ENCODE measurements at places on chromosomes 3 and 15. TPM values are rescaled to one million over a fixed set of nuclear protein-coding genes. Genes with fewer than 3 reads are reported as not detected.

Gene CACNA2D2
- 6.0 TPM for polyA plus RNA-seq

DNA sequence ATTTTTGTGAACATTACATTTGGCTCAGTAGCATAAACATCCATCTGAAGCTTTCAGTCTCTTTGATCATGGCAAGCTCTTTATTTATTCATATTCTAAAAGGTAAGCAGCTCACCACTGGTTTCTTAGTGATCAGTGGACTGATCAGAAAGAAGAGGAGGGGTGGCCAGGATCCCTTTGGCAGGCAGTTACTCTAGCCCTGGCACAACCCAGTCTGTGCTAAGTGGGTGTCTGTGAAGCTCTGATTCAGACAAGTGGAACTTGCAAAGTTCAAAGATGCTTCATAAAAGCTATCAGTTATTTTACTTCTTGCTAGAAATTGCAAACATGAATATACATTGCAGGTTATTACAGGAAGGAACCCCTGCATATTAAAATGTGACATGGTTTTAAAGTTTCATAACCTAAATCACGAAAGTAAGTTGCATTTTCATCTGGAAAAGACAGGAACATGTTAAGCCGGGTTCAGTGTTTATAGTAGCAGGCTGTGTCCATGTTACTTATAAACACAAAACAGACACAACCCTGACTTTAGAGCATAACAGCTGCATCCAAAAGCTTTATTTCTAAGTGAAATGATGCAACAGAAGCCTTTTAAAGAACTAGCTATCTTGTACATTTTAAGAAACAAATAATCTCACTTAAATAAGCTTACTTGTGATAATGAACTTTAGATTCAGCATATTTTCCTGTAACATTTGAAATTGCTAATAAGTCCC lies 785.3 kb downstream of the MCTP2 start:
- peak; percentile 24 for DNase-seq

DNA sequence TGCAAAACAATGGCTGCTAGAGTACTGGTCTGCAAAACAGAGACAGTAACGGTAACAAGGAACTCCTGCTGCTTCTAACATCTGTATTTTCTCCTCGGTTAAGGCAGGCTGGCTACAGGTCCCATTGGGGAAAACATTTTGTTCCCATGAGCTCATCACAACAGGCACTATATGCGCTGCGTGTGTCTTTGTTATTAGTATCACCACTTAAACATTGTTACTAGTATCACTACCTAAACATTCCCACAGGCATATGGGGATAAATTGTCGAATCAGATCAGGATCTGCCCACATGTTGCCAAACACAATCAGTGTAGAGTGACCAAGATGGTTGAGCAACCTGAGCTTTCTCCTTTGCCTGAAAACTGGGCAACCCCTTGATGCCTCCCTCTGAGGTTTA lies 77.2 kb downstream of the TOP2B start:
- DNase-seq: no peak

- no peak for DNase-seq
These were observed 3.5 kb upstream of the SSR3 start for GRCh38 chr3:156558389-156558788.

GRCh38 chr3:40969341-40969740 lies 230.0 kb upstream of the CTNNB1 start:
- DNase-seq: no peak

DNA sequence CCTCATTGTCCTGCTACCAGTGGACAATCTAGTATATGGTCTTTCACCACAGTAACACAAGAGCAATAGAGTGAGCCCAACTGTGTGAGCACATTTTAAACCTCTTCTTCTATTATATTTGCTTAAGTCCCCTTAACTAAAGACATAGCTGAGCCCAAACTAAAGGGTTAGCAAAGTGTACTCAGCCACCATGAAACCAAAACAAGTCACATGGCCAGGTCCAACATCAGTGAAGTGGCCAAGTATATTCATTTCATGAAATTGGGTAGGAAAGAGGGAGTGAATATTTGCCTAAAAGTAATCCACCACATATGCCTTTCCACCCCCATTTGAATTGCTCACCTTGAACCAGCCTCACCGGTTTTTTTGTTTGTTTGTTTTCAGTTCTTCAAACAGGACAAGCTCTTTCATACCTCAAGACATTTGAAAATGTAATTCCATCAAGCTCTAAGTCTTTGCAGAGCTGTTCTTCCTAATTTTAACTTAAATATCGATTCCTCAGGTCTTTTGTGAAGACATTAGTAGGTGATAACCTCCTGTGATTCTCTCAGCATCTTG lies 327.0 kb upstream of the SEMA6D start:
- no peak for DNase-seq

Gene PRRT3
- polyA plus RNA-seq: 3.6 TPM

DNA sequence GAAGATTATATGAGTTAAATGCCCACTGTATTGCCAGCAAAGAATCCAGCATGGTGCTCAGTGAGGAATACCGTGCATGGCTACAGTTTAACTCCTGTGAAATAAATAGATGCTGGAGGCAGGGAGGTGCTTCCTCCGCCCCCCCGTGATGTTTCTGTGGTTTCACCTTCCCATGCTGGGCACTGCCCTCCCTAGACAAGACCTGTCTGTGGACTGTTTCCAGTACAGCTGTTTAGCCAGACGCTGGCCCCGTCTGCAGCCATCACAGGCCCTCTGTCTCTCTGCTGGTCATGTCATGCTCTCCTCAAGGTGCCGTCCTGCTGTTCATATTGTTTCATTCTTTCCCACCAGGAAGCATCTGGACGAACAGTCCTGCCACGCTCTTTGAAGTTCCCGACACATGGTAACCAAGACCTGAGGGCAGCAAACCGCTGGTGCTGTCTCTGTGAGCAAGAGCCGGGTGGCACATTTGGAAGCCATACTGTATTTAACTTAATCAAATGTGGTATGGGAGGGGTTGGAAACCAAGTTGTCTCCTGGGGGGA lies 31.4 kb downstream of the GOLGA8S start:
- no peak for DNase-seq

GRCh38 chr15:89997079-89997478 lies 4.0 kb upstream of the ZNF710 start:
- no peak for DNase-seq

Gene ISL2
- not detected for polyA plus RNA-seq

DNA sequence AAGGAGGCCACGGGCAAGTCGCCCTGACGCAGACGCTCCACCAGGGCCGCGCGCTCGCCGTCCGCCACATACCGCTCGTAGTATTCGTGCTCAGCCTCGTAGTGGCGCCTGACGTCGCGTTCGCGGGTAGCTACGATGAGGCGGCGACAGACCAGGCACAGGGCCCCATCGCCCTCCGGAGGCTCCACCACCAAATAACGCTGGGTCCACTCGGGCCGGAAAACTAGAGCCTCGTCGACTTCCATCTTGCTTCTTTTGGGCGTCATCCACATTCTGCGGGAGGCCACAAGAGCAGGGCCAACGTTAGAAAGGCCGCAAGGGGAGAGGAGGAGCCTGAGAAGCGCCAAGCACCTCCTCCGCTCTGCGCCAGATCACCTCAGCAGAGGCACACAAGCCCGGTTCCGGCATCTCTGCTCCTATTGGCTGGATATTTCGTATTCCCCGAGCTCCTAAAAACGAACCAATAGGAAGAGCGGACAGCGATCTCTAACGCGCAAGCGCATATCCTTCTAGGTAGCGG lies at the start of gene EPM2AIP1:
Gene EPM2AIP1 (minus strand): TSS at position 326 of the 520 bp plus-strand sequence. CDS start 54 bp downstream, at position 272.
- peak; percentile 99 for DNase-seq

DNA sequence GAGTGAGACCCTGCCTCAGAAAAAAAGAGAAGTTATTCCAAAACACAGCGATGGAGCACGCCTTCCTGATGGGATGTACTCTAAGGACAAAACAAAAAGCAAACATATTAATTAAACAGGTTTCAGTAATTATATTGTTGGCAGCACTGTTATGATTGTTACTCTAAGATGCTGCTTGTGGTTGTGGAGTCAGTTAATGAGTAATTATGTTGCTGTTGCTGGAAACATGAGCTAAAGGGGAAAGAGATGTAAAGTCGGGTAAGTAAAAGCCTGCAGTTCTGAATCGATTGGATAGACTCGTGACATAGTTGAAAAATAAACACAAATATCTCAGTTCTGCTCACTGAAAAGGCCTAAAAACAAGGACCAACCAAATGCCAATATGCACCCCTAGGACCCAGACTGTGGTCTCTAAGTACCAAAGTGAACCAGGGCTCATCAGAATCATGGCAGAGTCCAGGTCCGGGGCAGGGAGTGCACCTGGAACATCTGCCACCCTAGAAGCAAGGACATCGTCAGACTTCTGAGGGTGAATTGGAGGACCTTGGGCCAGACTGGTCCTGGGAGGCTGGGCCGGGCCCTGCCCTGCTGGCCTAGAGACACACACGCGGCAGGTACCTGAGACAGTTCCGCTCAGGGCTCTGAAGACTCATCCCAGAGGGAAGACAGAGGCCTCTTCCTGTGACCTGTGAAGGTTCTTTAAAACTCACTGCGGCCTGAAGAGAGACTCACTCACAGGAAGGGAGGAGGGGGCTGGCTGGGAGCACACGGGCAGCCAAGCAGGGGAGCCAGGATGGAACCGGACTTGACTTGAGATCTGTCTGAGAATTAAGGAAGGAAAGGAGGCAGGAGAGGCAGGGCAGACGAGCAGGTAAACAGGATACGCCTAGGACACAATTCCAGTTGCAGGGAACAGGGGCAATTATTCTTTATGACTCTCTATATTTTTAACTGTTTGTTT lies 140.5 kb downstream of the LRRK1 start:
- DNase-seq: no peak

- peak; percentile 99 for DNase-seq
These were observed at the start of gene RAB5A for GRCh38 chr3:19946832-19947548. RAB5A (plus strand) TSS chr3:19947097; CDS start chr3:19950899, 3,802 bp downstream.

Gene GJD2
- polyA plus RNA-seq: 0.26 TPM

Gene PODXL2
- polyA plus RNA-seq: 10.5 TPM

Gene SEC11A
- 161 TPM for polyA plus RNA-seq

GRCh38 chr3:11084098-11084497 lies 70.2 kb upstream of the HRH1 start:
- no peak for DNase-seq

Gene GOLGA8T
- polyA plus RNA-seq: 0.28 TPM

DNA sequence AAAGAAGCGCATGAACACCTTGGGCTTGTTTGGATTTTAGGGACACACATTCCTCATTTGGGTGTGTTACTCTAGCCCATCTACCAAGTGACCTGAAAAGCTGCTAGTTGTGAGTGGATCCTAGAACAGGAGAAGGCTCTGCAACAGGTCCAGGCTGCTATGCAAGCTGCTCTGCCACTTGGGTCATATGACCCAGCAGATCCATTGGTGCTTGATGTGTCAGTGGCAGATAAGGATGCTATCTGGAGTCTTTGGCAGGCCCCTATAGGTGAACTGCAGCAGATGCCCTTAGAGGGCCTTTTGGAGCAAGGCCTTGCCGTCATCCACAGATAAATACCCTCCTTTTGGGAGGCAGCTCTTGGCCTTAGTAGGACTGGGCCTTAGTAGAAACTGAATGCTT lies 53.2 kb downstream of the PAQR5 start:
- no peak for DNase-seq

Gene REC114
- not detected for polyA plus RNA-seq

GRCh38 chr3:142595581-142595950 lies 627 bp upstream of the PLS1 start:
- no peak for DNase-seq

DNA sequence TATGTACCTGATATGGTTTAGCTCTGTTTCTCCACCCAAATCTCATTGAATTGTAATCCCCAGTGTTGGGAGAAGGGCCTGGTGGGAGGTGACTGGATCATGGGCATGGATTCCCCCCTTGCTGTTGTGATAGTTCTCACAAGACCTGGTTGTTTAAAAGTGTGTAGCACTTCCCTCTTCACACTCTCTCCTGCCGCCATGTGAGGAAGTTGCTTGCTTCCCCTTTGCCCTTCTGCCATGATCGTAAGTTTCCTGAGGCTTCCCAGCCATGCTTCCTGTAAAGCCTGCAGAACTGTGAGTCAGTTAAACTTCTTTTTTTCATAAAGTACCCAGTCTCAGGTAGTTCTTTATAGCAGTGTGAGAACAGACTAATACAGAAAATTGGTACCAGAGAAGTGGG lies 93.1 kb downstream of the C3orf70 start:
- no peak for DNase-seq

DNA sequence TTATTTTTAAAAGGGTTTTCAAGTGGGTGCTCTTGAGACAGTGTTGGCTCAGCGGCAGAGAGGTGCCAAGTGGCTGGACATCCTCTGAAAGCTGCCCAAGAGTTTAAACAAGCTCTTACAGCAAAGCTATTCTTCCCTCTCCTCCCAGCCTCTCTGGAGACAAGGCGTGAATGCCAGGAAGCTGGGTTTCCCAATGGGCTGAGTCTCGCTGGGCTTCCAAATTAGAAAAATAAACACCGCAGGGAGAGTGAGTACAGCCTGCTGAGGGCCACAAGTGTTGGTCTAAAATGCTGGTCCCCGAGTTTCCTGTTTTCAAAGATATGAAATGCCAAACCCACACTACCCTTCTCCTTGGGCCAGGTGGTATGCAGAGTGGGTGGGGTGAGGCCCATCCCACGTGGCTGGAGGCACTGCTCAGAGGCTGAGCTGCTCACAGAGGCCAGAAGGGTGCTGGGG lies 36.4 kb downstream of the ZDHHC3 start:
- no peak for DNase-seq
